ENCODE measurements at places on chromosomes 13 and 19.

DNA sequence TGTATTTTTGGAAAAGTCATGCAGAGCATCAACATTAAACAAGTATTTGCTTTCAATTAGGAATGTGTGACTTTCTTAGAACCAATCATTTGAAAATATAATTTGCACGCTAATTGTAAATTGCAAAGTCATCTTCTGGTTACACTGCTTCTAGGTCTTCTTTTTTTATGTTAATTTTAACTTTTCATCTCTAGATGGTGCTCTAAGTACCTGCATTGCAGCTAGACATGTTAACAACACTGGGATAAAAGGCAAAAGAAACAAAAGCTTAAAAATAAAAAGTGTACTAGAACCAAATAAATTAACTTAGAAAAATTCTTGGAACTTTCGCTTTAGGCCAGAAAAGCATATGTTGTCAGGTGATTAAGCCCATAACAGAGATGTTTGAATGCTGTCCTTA lies 2758.2 kb downstream of the PCDH9 start:
- no peak overlapping the region for H3K4me3 ChIP-seq
- H3K36me3 ChIP-seq = no peaks in the 10 kb centered on the region
- H3K27me3 ChIP-seq = no peaks in the 10 kb centered on the region
- no peak for DNase-seq
- H3K27ac ChIP-seq = no peak overlapping the region

DNA sequence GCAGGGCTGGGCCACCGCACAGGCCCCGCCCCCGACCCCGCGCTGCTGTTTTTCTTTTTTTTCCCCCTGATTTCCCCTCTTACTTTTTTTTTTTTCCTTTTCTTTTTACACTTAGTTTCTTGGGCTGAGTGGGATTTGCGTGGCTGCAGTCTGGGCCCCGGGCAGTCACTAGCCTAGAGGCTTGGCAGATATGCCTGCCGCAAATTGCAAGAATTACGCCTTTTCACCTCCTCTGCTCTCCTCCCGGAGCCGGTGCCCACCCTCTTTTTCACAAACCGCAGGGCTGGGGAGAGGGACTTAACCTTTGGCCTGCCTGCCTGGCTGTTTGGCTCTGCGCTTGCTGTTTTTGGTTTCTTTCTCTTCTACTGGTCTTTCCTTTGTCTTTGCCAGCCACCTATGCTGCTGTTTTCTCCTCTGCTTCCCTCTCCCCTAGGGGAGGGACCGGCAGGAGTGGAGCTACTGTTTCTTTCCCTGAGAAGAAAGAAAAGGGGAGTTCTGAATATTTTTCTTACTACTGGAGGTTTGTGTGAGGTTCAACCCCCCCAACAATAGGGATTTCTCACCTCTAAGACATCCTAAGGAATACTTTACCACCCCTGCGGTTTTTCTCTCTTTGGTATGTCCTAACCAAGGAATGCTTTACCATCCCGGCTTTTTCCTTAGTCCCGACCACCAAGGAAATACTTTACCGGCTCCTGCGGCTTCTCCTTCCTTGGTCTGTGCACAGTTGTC lies 11.0 kb downstream of the ZNF552 start:
- peaks cover 18% of the 10 kb centered on the region for H3K36me3 ChIP-seq
- no peak for DNase-seq
- H3K4me1 ChIP-seq = peaks cover 9% of the 10 kb centered on the region
- peak overlapping the region; percentile 38 for H3K4me3 ChIP-seq

- no peaks in the 10 kb centered on the region for H3K36me3 ChIP-seq
- H3K4me1 ChIP-seq = peaks cover 15% of the 10 kb centered on the region
- DNase-seq = no peak
- H3K27ac ChIP-seq = no peak overlapping the region
These were observed 29.6 kb upstream of the TMEM255B start for GRCh38 chr13:113729187-113730019.

DNA sequence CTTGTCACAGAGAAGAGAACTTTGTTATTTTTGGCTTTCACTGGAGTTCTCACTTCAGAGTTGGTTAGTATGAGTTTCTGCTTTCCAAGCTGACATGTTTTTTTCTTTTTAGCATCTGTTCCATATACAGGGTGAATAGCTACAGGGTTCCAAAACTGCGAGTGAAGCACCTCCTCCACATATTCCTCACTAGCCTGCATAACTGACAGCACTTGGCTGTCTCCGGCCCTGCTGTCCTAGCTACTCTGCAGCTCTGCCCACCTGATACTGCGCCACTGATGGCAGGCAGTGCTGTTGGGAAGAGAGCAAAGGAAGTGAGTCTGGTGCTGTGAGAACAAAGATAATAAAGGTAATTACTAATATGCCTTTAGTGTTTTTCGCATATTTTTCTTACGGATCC lies 6.8 kb downstream of the ATP8A2 start:
- peaks cover 16% of the 10 kb centered on the region for H3K27me3 ChIP-seq
- H3K4me1 ChIP-seq = no peaks in the 10 kb centered on the region
- no peaks in the 10 kb centered on the region for H3K36me3 ChIP-seq
- DNase-seq = no peak
- no peak overlapping the region for H3K4me3 ChIP-seq
- H3K27ac ChIP-seq = no peak overlapping the region

DNA sequence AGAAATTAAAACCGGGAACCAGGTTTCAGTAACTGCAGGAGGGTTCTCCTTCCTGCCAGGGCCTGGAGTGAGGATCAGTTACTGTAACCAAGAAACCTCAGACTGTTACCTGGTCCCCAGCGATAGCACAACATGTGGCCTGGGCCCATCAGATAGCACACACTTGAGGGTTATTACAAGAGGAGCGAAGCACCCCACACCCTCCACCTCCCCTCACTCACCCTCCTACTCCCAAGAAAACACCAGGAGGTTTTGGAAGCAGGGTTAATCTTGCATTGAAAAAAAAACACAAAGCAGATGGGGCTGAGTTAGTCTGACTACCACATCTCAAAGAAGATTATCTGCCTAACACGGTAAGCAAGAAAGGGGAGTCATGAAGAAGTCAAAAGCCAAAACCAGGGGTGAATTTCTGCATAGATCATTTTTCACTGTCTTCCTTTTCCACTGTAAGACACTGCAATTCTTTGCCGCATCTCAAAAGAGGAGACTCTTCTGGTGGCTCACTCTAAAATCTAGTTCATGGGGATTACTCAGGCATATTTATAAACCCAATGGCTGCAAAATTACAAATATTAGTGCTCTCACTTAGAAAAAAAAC lies 75.9 kb upstream of the DOCK9 start:
- no peaks in the 10 kb centered on the region for H3K27me3 ChIP-seq
- no peaks in the 10 kb centered on the region for H3K36me3 ChIP-seq
- H3K4me1 ChIP-seq = peaks cover 76% of the 10 kb centered on the region
- H3K4me3 ChIP-seq = no peak overlapping the region
- peak overlapping the region; percentile 49 for H3K27ac ChIP-seq

DNA sequence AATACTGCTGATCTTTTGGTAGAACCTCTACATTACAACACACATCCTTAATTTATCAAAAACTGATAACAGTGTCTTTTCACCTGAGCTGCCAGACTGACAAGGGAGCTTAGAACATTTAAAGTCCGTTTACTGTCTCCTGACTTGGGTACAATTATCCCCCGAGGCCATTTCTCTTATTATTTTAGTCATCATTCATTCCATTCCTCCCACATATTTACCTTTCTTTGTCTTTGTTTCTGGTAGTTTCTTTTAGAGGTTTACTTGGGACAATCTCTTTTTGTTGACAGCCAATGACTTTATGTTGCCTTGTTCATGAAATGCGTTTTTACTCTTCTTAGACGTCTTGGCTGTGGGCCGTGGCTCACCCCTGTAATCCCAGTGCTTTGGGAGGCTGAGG lies 186.9 kb downstream of the PCCA start:
- no peaks in the 10 kb centered on the region for H3K4me1 ChIP-seq
- H3K27ac ChIP-seq = no peak overlapping the region
- no peaks in the 10 kb centered on the region for H3K36me3 ChIP-seq
- no peaks in the 10 kb centered on the region for H3K27me3 ChIP-seq

- no peaks in the 10 kb centered on the region for H3K36me3 ChIP-seq
- DNase-seq = no peak
- H3K27ac ChIP-seq = no peak overlapping the region
- peaks cover 7% of the 10 kb centered on the region for H3K27me3 ChIP-seq
- no peaks in the 10 kb centered on the region for H3K4me1 ChIP-seq
These were observed 6.7 kb downstream of the SIGLEC14 start for GRCh38 chr19:51639916-51640315.

GRCh38 chr19:29309637-29310036 lies 96.7 kb upstream of the UQCRFS1 start:
- no peak for DNase-seq
- no peak overlapping the region for H3K4me3 ChIP-seq
- no peaks in the 10 kb centered on the region for H3K4me1 ChIP-seq

All from CD4-positive, alpha-beta T cell (primary cell).